ENCODE measurements at places on chromosomes 2 and 18. TPM values are rescaled to one million over a fixed set of nuclear protein-coding genes. Genes with fewer than 3 reads are reported as not detected.

- ATAC-seq: no peak
Observed at GRCh38 chr2:219844401-219845091, 217.1 kb downstream of the SLC4A3 start.

UCN gene
- total RNA-seq: 0.67 TPM

HOXD3 gene
- 1.8 TPM for total RNA-seq

DNA sequence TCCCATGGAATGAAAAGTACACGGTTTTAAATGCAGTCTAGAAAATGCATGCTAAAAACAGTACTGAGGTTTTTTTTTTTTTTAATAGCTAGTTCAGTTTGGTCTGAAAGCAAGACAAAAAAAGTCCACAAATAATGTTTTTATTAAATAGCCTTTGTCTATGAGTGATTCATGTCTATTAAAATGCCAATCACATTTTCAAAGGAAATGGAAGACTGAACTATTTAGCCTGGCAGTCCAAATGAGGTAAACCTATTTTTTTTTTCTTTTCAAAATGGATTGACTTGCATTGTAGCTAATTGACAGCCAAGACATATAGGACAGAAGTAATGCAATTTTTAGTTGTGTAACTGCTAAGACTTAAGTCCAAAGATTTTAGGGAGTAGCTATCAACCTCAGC is 90.3 kb downstream of the LRP1B start:
- no peak for ATAC-seq

- ATAC-seq: no peak
Observed at GRCh38 chr2:201500534-201500933, 49.0 kb downstream of the STRADB start.

All from gastroesophageal sphincter (tissue), 4 donors.